GM12891 (cell line): ENCODE measurements at places on chromosomes 12 and 14.

DNA sequence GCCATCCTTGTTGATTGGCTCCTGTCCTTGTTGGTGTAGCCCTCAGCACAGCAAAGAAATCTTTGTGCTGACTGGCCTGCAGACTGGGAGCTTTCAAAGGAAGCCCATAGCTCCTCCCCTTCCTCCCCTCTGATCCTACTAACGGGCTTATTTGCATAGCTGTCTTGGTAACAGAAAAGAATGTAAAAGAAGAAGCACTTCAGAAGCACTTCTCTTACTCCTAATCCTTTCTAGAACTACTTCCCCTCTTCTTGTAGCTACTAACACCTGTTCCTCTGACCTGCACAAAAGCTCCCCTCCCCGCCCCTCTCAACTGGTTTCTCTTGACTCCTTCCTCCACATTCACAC is 14.3 kb upstream of the RIC8B start:
- DNase-seq = peak; percentile 47

GRCh38 chr12:6551496-6552139 is 4.2 kb downstream of the IFFO1 start:
- DNase-seq = no peak

DNA sequence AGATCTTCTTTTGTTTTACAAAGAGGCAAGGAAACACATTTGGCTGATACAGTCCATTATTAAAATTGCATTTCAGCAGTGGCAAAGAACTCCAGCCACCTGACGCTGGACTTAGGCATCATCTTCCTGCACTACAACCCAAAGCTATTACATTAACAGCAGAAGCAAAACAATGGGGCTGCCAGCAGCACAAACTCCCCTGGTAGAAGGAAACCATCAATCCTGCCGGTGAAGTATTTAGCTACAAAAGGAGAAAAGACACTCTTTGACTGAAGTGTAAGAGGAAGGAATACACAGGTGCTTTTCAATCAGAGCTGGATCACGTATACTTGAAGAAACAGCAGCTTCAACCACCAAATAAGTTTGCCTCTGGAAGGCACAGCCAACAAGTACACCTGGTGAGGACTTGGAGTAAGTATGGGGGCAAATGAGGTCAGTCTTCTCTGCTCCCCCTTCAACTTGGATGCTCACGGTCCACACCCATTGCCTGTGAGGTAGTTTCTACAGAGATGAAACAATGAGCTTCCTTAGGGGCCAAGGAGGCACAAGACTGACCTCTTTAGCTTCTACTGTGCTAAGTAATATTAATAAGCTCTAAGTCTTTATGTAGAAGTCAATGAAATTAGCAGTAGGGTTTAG is 125.9 kb upstream of the FOXN3 start:
- DNase-seq = no peak

DNA sequence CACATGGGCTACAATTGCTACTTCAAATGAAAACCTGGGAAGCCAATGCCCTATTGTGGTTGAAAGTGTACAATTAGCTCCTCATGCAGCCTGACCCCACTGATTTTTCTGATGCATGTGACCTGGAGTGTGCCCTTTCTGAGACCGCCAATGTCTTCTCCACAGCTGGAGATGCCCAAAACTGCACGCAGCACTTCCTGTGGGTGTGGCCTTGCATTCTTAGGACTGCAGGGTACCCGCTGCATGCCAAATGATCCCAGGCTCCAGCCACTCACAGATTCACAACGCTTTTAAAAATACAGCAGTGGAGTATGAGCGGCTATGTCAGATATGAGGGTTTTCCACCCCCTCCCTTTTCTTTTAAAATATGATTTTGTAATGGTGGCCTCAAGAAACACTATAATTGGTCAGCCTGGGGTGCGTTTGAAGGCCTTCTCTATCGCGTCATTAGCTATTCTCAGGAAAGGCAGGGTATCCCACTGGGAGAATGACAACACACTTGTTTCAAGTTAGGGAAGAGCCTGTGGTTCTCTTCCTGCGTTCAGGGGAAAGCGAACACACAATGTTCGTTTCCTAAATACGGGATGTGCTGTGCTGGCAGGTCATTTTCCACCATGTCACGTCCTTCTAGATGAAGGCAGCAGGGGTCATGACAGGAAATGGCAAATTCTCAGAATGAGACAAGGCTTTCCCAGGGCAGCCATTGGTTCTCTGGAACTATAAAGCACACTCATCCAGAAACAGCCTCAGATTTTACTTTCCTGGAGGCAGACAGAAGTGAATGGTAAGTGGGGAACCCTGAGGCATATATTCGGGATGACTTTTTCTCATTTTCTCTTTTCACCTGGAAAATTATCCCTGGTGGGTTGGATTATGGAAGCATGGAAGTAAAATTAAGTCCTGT is at the start of gene APOLD1:
APOLD1 (plus strand) TSS at position 749 of the 904 bp plus-strand sequence; CDS start at position 782, 33 bp downstream.
- no peak for DNase-seq
